ENCODE measurements at places on chromosomes 16 and 17.

GRCh38 chr16:57235128-57236021, 9.7 kb upstream of the ARL2BP start:
- no peak overlapping the region for H3K27ac ChIP-seq
- H3K4me1 ChIP-seq: no peaks in the 10 kb centered on the region
- peaks cover 65% of the 10 kb centered on the region for H3K36me3 ChIP-seq

GRCh38 chr16:85948616-85949265, 49.8 kb downstream of the IRF8 start:
- H3K27ac ChIP-seq: no peak overlapping the region
- no peak for DNase-seq
- H3K27me3 ChIP-seq: no peaks in the 10 kb centered on the region
- peaks cover 14% of the 10 kb centered on the region for H3K4me1 ChIP-seq
- no peaks in the 10 kb centered on the region for H3K36me3 ChIP-seq

GRCh38 chr17:6815775-6816174, 15.8 kb downstream of the TEKT1 start:
- H3K4me1 ChIP-seq: no peaks in the 10 kb centered on the region
- no peak overlapping the region for H3K27ac ChIP-seq
- no peak overlapping the region for H3K4me3 ChIP-seq
- H3K36me3 ChIP-seq: no peaks in the 10 kb centered on the region

- no peak for DNase-seq
- peak overlapping the region; percentile 27 for H3K4me3 ChIP-seq
- no peak overlapping the region for H3K27ac ChIP-seq
- H3K4me1 ChIP-seq: peaks cover 12% of the 10 kb centered on the region
- no peaks in the 10 kb centered on the region for H3K36me3 ChIP-seq
- H3K27me3 ChIP-seq: peaks cover 17% of the 10 kb centered on the region
Observed at GRCh38 chr17:74860872-74861661, 1.4 kb upstream of the GRIN2C start.
